ENCODE measurements at places on chromosomes 6 and 20.

GRCh38 chr20:48705240-48706115 is 122.3 kb downstream of the PREX1 start:
- no peaks in the 10 kb centered on the region for H3K4me1 ChIP-seq
- H3K36me3 ChIP-seq, result no peaks in the 10 kb centered on the region
- DNase-seq, result no peak

GRCh38 chr6:17334265-17334664 is 53.1 kb downstream of the RBM24 start:
- no peaks in the 10 kb centered on the region for H3K27me3 ChIP-seq
- H3K36me3 ChIP-seq, result no peaks in the 10 kb centered on the region
- no peak overlapping the region for H3K27ac ChIP-seq
- no peak overlapping the region for H3K4me3 ChIP-seq
- no peaks in the 10 kb centered on the region for H3K4me1 ChIP-seq

GRCh38 chr6:53615633-53616449 is 49.7 kb downstream of the KLHL31 start:
- no peaks in the 10 kb centered on the region for H3K4me1 ChIP-seq
- no peak for DNase-seq
- H3K27me3 ChIP-seq, result no peaks in the 10 kb centered on the region
- H3K27ac ChIP-seq, result no peak overlapping the region

DNA sequence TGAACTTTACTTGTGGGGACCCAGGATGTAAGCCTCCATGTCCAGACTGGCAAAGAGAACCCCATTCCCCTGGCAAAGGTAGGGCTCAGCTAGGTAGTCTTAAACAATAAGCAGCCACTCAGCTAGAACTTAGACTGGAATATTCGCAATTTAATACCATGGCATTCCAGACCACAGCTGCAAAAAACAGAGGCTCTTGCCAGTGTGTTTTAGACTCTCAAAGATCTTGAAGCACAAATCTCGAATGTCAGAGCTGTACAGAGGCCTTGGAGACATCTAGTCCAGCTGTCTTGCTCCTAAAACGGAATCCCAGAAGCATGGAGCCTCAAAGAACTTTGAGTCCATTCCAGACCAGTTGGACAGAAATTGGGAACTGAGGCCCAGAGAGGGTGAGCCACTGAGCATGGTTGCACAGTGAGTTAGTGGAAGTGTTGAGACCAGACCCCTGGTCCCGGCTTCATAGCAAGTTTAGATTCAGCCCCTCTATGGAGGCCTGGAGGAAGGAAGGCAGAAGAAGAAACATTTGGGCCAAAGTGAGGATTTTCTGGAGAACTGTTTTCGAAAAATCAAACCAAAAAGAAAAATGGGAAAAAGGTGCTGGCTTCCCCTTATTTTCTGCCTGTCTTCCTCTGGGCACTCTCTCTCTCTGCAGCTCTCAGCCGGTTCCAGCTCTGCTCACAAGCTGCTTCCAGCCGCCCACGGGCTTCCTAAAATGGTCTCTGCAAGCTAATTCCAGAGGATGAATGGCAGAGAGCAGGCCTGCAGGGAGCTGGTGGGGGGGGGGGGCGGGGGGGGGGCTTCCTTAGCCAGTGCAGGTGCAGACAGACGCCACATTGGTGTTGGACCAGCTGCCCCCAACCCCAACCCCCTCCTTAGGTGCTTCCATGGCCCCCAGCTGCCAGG is 32.4 kb downstream of the AAR2 start:
- no peak overlapping the region for H3K27ac ChIP-seq
- no peaks in the 10 kb centered on the region for H3K4me1 ChIP-seq
- H3K36me3 ChIP-seq, result no peaks in the 10 kb centered on the region
- H3K27me3 ChIP-seq, result peaks cover 2% of the 10 kb centered on the region
- DNase-seq, result no peak

GRCh38 chr6:73391675-73392074 is 3.0 kb upstream of the DDX43 start:
- H3K27me3 ChIP-seq, result no peaks in the 10 kb centered on the region
- H3K36me3 ChIP-seq, result no peaks in the 10 kb centered on the region
- H3K4me1 ChIP-seq, result peaks cover 24% of the 10 kb centered on the region
- peak; percentile 17 for DNase-seq
- no peak overlapping the region for H3K4me3 ChIP-seq

DNA sequence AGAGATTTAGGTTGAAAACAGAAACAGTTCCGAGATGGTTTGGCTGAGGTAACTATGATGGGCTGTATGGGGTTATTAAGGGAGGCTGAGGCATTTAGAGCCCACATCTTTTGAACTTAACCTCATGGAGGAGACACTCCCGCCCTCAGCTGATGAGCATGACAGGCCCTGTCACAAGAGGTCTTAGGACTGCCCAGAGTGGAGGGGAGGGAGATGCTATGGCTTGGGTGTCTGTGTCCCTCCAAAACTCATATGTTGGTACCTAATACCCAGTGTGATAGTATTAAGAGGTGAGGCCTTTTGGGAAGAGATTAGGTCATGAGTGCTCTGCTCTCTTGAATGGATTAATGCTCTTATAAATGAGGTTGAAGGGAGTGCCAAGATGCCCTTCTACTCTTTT is 126.6 kb downstream of the CDC5L start:
- H3K27ac ChIP-seq, result no peak overlapping the region
- DNase-seq, result no peak
- H3K4me1 ChIP-seq, result no peaks in the 10 kb centered on the region
- H3K36me3 ChIP-seq, result no peaks in the 10 kb centered on the region
- H3K27me3 ChIP-seq, result no peaks in the 10 kb centered on the region

- H3K4me3 ChIP-seq, result no peak overlapping the region
- no peaks in the 10 kb centered on the region for H3K4me1 ChIP-seq
- H3K27me3 ChIP-seq, result no peaks in the 10 kb centered on the region
- H3K27ac ChIP-seq, result no peak overlapping the region
Observed at GRCh38 chr6:157455731-157456523, 74.9 kb downstream of the ZDHHC14 start.

DNA sequence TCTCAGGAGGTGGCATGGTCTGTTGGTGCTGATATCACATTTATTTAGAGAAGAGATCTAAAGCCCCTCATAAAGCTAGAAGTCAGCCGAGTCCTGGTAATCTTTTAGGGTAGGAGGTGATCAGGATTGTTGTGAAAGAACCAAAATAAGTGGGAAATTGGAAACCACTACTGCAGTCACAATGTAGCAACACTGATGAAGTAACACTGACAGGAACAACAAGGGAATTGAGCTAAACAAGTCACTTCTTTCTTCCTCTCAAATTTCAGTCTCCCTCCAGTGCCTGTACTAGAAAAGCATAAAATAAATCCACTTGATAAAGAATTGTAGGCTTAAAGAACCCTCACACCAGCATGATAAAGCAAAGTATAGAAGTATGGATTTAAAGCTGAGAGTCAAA is 1509.0 kb downstream of the GRIK2 start:
- no peaks in the 10 kb centered on the region for H3K36me3 ChIP-seq
- H3K27me3 ChIP-seq, result no peaks in the 10 kb centered on the region
- no peaks in the 10 kb centered on the region for H3K4me1 ChIP-seq
- H3K4me3 ChIP-seq, result no peak overlapping the region
- H3K27ac ChIP-seq, result no peak overlapping the region

GRCh38 chr20:14210146-14210545 is 127.3 kb downstream of the FLRT3 start:
- H3K4me3 ChIP-seq, result no peak overlapping the region
- H3K27me3 ChIP-seq, result no peaks in the 10 kb centered on the region
- no peaks in the 10 kb centered on the region for H3K36me3 ChIP-seq
- DNase-seq, result no peak
- H3K4me1 ChIP-seq, result no peaks in the 10 kb centered on the region

GRCh38 chr6:80480421-80481157 is 374.1 kb downstream of the BCKDHB start:
- H3K4me1 ChIP-seq, result peaks cover 16% of the 10 kb centered on the region
- no peaks in the 10 kb centered on the region for H3K27me3 ChIP-seq
- H3K4me3 ChIP-seq, result no peak overlapping the region
- peak overlapping the region; percentile 9 for H3K27ac ChIP-seq

DNA sequence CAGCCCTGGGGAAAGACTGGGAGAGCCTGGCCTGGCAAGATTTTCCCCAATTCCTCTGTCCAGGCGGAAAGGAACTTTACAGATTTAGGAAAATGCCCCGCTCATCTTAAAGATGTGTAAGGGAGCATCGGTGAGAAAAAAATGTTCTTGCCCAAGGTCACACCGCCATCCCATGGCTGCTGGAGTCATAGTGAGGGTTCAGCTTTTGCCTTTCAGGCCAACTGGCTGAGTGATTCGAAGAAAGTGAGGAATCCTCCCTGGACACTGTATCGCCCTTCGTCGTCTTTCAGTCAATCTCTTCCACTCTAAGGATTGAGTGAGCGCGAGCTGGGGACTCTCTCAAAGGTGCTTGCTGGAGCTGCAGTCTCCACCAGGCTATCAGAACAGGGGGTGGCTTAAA is 1.4 kb downstream of the WFDC2 start:
- no peaks in the 10 kb centered on the region for H3K36me3 ChIP-seq
- H3K27ac ChIP-seq, result no peak overlapping the region
- H3K4me3 ChIP-seq, result peak overlapping the region; percentile 69
- no peaks in the 10 kb centered on the region for H3K27me3 ChIP-seq
- peak; percentile 23 for DNase-seq

- no peak overlapping the region for H3K27ac ChIP-seq
- no peak overlapping the region for H3K4me3 ChIP-seq
- no peaks in the 10 kb centered on the region for H3K4me1 ChIP-seq
- H3K36me3 ChIP-seq, result no peaks in the 10 kb centered on the region
- H3K27me3 ChIP-seq, result no peaks in the 10 kb centered on the region
- no peak for DNase-seq
Observed at GRCh38 chr6:156904176-156904967, 127.2 kb downstream of the ARID1B start.

DNA sequence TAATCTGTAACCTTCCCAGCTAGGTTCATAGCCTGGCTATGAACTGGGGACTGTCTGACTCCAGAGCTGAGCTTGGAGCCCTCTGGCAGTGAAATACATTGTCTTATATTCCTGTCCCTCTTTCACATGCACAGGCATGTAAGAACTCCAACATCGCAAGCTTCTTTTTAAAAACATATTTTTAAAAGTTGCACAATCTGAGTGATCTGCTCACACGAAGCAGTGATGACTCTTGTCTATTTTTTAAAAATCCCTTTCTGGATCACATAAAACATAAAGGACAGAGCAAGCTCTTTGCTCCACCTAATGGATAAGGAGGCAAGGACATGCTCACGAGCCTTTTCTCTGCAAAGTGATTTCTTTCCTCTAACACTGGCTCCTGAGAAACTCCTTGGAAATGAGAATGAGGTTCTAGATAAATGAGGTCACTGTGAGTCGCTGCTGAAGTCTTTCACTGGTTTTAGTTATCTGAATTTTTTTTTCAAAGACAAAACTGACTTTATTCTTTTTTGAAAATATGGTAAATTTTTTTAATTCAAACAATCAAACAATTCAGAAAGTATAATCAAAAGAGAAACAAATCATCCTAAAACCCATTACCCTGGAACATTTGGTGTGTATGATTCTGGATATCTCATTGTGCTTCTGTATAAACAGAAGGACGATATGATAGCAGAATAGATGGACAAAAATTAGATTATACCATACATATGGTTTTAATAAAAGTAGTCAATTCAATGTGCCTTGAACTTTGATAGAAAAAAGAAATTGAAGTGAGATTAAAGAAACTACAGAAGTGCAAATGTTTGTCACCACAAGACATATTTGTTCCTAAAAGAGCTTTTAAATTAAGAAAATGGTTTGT is 30.8 kb downstream of the IL20RA start:
- H3K4me1 ChIP-seq, result no peaks in the 10 kb centered on the region
- no peak overlapping the region for H3K27ac ChIP-seq
- H3K4me3 ChIP-seq, result no peak overlapping the region

DNA sequence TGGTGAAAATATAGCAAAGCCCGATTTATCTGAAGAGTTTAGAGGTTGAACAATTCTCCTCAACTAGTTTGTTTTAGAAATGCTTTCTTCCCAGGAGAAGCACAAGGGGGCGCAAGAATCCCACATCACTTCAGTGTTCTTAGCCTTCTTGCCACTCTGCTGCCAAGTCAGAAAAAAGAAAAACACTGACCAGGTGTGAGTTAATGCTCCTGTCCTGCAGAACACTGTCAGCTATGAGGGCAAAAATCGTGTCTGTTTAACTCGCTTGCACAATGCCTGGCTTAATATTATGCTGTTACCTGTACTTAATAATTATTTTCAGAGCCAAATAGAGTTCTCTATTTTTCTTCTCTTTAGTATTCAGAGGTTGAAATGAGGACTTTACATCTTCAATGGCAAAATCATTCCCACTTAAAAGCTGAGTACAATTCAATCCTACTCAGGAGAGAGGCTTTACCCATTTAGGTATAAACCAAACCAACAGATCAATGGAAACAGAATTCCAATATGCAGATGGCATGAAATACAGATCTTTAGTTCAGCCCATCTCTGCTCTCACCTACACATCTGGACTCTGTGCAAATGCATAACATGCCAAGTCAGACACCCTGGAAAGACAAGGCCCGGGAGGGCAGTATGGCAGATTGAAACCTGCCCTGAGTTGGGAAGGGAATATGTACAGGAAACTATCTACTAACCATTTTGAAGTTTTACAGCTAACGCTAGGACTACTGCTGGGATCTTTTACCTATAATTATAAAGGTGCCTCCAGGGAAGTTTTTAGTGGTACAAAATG is 71.4 kb upstream of the TULP1 start:
- no peak overlapping the region for H3K4me3 ChIP-seq
- no peaks in the 10 kb centered on the region for H3K36me3 ChIP-seq
- no peaks in the 10 kb centered on the region for H3K27me3 ChIP-seq
- no peak overlapping the region for H3K27ac ChIP-seq
- peaks cover 10% of the 10 kb centered on the region for H3K4me1 ChIP-seq

DNA sequence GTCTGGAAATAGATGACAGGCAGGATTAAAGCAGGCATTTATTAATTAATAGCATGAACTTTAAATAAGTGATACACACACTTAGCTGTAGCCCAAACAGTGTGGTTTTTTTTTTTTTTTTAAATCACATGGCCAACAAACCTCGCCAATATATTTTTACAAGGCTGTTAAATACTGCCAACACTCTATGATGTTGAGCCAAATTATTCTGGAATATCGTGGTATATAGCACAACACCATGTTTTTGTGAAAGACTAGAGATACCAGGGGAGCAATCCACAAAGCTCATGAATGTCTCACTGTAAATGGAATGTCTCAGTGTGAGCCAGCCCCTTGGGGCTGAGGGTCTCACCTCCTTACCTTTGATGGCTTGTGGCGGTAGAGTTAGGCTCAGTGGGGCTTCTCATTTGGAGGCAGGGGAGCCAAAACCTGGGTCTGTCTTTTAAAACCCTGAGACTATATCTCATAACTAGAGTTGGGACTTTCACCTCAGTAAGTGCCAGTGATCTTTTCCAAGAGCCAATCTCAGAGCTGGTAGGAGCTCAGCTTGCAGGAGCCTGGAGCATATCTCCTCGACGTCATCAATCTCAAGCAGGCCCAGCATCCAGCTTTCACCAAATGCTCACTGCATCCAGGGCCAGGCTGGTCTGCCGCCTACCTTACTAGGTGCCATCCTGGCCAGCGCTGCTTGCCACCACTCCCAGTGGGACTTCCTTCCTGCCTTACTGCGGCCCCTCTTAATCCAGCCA is 78.5 kb upstream of the FAM184A start:
- H3K27ac ChIP-seq, result no peak overlapping the region
- no peak for DNase-seq
- H3K4me1 ChIP-seq, result no peaks in the 10 kb centered on the region
- H3K27me3 ChIP-seq, result no peaks in the 10 kb centered on the region
